ENCODE measurements at places on chromosomes 5 and 9. TPM values are rescaled to one million over a fixed set of nuclear protein-coding genes. Genes with fewer than 3 reads are reported as not detected.

The TSLP gene
- not detected for total RNA-seq

The ENC1 gene
- total RNA-seq: 56.9 TPM

The HTR4 gene
- not detected for total RNA-seq

The MYMK gene
- total RNA-seq: not detected

The FAM174A gene
- total RNA-seq: 16.9 TPM

The LAMC3 gene
- total RNA-seq: not detected

The PTAR1 gene
- 49.8 TPM for total RNA-seq

The ADAMTS2 gene
- total RNA-seq: 38.4 TPM

The FGF10 gene
- total RNA-seq: not detected

The DDX4 gene
- total RNA-seq: not detected

The TRIM14 gene
- 35.4 TPM for total RNA-seq

The PCDHB2 gene
- total RNA-seq: 8.2 TPM

The DPYSL3 gene
- total RNA-seq: 55.1 TPM

- H3K4me1 ChIP-seq: peaks cover 4% of the 10 kb centered on the region
- DNase-seq: no peak
- no peaks in the 10 kb centered on the region for H3K36me3 ChIP-seq
- H3K4me3 ChIP-seq: no peak overlapping the region
- H3K27me3 ChIP-seq: peaks cover 18% of the 10 kb centered on the region
These were observed 4.1 kb upstream of the SLC1A1 start for GRCh38 chr9:4486176-4486575.

- H3K27ac ChIP-seq: no peak overlapping the region
- no peak for DNase-seq
- H3K36me3 ChIP-seq: no peaks in the 10 kb centered on the region
- H3K4me3 ChIP-seq: no peak overlapping the region
These were observed 22.0 kb upstream of the ADRA1B start for GRCh38 chr5:159894149-159894720.

DNA sequence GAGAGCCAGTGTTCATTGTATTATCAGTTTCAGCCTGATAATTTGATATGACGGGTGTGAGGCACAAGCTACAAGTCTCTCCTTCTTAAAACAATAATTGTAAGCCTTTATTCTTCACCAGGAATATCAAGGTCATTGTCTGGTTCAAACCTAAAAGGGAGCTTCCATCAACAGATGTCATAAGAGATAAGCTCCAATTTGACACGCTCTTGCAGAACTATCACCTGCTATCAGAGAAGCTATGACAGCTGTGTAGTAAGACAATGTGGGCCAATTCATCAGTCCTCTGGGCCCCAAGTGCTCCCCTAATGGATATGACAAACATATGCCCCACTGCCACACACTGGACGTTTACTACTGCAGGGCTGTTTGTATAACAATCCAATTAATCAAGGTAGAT lies 1010.2 kb upstream of the DMAC1 start:
- H3K27me3 ChIP-seq: no peaks in the 10 kb centered on the region
- no peak overlapping the region for H3K4me3 ChIP-seq
- H3K36me3 ChIP-seq: no peaks in the 10 kb centered on the region
- no peak for DNase-seq

- H3K4me1 ChIP-seq: peaks cover 40% of the 10 kb centered on the region
- H3K27ac ChIP-seq: no peak overlapping the region
- DNase-seq: no peak
- no peaks in the 10 kb centered on the region for H3K36me3 ChIP-seq
- no peak overlapping the region for H3K4me3 ChIP-seq
These were observed 23.7 kb downstream of the SLC6A7 start for GRCh38 chr5:150213530-150213929.

- H3K4me3 ChIP-seq: no peak overlapping the region
- H3K4me1 ChIP-seq: peaks cover 51% of the 10 kb centered on the region
- H3K27ac ChIP-seq: no peak overlapping the region
- H3K36me3 ChIP-seq: no peaks in the 10 kb centered on the region
These were observed 129.3 kb upstream of the RAI14 start for GRCh38 chr5:34526682-34527305.

- H3K27ac ChIP-seq: no peak overlapping the region
- no peaks in the 10 kb centered on the region for H3K27me3 ChIP-seq
- peaks cover 5% of the 10 kb centered on the region for H3K36me3 ChIP-seq
- no peak overlapping the region for H3K4me3 ChIP-seq
- no peaks in the 10 kb centered on the region for H3K4me1 ChIP-seq
- DNase-seq: no peak
These were observed 142.1 kb upstream of the DHFR start for GRCh38 chr5:80796846-80797245.

GRCh38 chr9:70639853-70640814 lies 225.7 kb upstream of the KLF9 start:
- H3K4me3 ChIP-seq: no peak overlapping the region
- no peaks in the 10 kb centered on the region for H3K36me3 ChIP-seq
- H3K27ac ChIP-seq: no peak overlapping the region
- peaks cover 13% of the 10 kb centered on the region for H3K27me3 ChIP-seq

DNA sequence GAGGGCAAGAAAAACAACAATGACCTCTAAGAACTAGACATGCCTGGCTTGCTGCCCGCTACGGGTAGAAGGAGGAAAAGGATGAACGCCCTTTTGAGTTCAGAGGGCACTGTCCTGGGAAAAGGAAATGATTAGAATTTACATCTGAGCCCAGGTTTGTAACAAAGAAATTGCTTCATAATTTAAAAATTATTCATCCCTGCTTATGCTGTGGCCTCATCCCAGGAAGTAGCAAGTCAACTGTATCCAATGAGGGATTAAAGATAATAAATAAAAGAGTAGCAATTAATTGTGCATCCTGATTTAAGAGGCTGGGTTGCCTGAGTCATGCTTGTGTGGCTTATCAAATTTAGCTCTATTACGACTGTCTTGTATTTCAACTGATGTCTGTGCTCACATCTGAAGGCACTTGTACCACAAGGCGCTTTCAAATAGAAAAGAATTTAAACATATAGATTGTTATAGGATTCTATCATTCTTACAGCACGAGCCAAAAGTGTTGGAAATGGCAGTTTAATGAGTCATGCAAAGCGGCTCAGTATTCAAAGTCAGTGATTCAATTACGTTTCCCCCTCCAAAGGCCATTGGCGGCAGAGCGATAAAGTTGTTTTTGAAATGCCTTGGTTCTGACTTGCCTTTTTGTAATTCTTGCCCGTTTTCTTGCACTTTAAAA lies 40.0 kb upstream of the DMRT1 start:
- DNase-seq: peak; percentile 35
- peak overlapping the region; percentile 58 for H3K27ac ChIP-seq
- peaks cover 45% of the 10 kb centered on the region for H3K4me1 ChIP-seq
- no peaks in the 10 kb centered on the region for H3K27me3 ChIP-seq

DNA sequence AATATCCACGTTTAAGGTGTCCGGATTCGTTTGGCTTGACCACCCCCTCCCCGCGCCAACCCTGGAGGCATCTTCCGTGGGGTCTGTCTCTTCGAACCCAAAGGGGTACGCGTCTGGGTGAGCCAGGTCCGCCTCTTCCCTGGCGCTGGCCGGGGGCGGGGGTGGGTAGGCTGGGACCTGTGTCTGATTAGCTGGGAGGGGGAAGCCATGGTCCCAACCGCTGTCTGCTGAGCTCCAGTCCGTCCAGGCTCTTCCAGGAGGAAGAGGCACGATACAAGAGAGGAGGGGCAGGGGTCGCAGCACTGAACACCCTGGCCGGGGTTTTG lies at the start of gene LVRN:
Gene LVRN (plus strand): TSS at position 237 of the 326 bp plus-strand sequence. CDS start 143 bp downstream, outside the sequence.
- H3K36me3 ChIP-seq: no peaks in the 10 kb centered on the region
- no peak for DNase-seq
- peak within 1 kb of the TSS; percentile 81 for H3K4me3 ChIP-seq
- peaks cover 14% of the 10 kb centered on the region for H3K4me1 ChIP-seq
- H3K27ac ChIP-seq: peak within 1 kb of the TSS; percentile 28

GRCh38 chr5:145941448-145942130 lies 5.2 kb downstream of the SH3RF2 start:
- no peak overlapping the region for H3K4me3 ChIP-seq
- no peaks in the 10 kb centered on the region for H3K36me3 ChIP-seq
- H3K27ac ChIP-seq: no peak overlapping the region
- peak; percentile 38 for DNase-seq
- peaks cover 70% of the 10 kb centered on the region for H3K4me1 ChIP-seq

GRCh38 chr5:60323596-60323995 lies 376.4 kb downstream of the DEPDC1B start:
- no peak overlapping the region for H3K27ac ChIP-seq
- no peak for DNase-seq
- no peaks in the 10 kb centered on the region for H3K4me1 ChIP-seq
- peaks cover 5% of the 10 kb centered on the region for H3K27me3 ChIP-seq

GRCh38 chr5:17143335-17143734 lies 74.1 kb upstream of the BASP1 start:
- no peaks in the 10 kb centered on the region for H3K27me3 ChIP-seq
- H3K27ac ChIP-seq: peak overlapping the region; percentile 45
- no peak for DNase-seq
- peak overlapping the region; percentile 16 for H3K4me3 ChIP-seq
- peaks cover 11% of the 10 kb centered on the region for H3K36me3 ChIP-seq

GRCh38 chr5:108528655-108529054 lies 146.8 kb upstream of the FBXL17 start:
- no peak overlapping the region for H3K4me3 ChIP-seq
- H3K27ac ChIP-seq: no peak overlapping the region
- no peak for DNase-seq
- peaks cover 11% of the 10 kb centered on the region for H3K4me1 ChIP-seq
- H3K36me3 ChIP-seq: no peaks in the 10 kb centered on the region

DNA sequence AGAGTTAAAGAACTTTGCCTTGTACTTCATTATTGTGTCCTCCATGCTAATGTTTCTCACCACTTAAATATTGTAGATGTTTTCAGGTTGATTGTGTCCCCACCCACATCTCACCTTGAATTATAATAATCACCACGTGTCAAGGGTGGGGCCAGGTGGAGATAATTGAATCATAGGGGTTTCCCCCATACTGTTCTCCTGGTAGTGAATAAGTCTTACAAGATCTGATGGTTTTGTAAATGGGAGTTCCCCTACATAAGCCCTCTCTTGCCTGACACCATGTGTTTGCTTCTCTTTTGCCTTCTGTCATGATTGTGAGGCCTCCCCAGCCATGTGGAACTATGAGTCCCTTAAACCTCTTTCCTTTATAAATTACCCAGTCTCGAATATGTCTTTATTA lies 248.3 kb downstream of the FBXL7 start:
- no peaks in the 10 kb centered on the region for H3K4me1 ChIP-seq
- H3K27ac ChIP-seq: no peak overlapping the region
- H3K27me3 ChIP-seq: no peaks in the 10 kb centered on the region
- H3K36me3 ChIP-seq: peaks cover 7% of the 10 kb centered on the region
- DNase-seq: no peak
- no peak overlapping the region for H3K4me3 ChIP-seq

DNA sequence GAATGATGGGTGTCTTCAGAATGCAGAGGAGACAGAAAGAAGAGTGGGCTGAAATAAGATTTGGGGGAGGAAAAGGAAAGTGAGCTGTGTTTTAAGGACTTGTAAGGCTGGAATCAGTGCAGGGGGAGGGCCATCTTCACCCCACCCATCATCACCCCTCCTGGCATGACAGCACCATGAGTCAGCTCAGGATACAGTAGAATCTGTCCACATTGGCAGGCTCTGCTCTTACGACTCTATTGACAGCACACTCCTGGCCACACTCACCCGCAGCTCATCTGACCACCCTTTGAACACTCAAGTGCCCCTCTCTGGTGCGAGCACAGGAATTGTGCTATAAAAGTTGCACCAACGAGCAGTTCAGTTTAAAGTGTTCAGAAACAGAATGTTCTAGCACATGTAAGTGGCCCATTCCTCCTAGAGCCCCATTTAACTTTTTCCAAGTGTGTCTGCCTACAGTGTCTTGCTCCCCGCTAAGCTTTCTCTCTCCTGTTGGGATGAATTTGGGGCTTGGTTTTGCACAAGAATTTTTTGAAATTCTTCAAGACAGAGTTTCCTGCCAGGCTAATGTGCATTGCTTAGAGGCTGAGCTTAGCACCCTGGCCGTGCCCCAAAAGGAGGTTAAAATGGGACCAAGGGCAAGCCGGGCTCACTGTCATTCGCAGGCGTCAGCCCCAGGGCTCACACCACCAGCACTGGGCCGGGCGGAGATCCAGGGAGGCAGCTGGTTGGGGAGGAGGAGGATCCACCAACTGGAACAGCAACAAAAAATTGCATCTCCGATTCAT lies 12.0 kb downstream of the ADRA1B start:
- H3K27ac ChIP-seq: peak overlapping the region; percentile 70
- DNase-seq: peak; percentile 67

DNA sequence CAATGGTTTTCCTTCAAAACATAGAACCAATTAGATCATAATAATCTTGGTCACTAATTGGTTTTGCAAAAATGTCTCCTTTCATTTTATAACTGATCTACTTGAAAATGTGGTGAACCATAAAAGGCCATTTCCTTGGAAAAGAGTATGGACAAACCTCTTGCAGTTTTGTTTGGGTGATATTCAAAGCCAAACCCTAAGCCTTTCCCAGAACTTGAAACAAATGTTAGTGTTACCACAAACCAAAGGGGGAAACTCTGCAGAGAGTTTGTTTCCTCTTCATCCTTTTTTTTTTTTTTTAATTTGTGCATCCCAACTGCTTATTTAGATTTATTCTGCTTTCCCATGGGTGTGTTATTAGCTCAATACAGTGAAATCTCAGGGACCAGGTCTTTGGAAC lies 204.4 kb upstream of the ADAMTSL1 start:
- DNase-seq: no peak
- H3K27ac ChIP-seq: no peak overlapping the region
- peaks cover 15% of the 10 kb centered on the region for H3K4me1 ChIP-seq
- peaks cover 17% of the 10 kb centered on the region for H3K36me3 ChIP-seq
- no peak overlapping the region for H3K4me3 ChIP-seq

- H3K4me3 ChIP-seq: no peak overlapping the region
- peaks cover 13% of the 10 kb centered on the region for H3K36me3 ChIP-seq
- no peaks in the 10 kb centered on the region for H3K27me3 ChIP-seq
- no peak for DNase-seq
- H3K4me1 ChIP-seq: peaks cover 38% of the 10 kb centered on the region
- no peak overlapping the region for H3K27ac ChIP-seq
These were observed 5.0 kb upstream of the TMEM268 start for GRCh38 chr9:114606068-114606467.

DNA sequence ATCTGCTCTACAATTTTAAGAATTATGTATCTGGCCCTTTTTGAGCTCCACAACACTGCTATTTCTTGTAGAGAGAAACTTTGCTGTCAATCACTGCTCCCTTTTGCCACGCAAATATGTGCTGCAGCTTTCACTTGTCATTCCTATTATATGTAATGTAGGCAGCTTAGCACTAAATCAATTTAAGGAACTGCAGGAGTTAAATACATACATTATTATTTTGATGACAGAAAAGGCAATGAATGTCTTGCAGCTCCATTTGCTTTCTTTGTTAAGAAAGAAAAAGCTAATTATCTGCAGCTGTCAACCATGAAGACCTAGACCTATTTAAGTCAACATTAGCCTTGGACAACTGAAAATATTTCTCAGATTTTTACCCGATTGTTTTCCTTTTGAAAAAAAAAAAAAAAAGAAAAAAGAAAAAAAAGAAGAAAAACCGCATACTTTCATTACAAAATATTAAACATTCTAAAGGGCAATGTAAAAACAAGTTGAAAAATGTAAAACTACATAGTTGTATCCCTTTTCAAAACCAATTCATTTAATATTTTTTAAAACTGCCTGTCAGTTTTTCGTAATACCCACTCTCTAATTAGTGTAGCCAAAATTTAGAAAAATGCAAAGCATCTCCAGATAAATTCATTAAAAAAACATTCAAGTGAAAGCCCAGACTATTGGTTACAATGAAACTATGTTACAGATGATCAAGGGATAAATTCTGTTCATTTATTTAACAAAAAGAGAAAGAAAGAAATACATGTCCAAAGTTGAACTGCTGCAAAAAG lies 57.2 kb downstream of the RFX3 start:
- H3K4me3 ChIP-seq: no peak overlapping the region
- no peak for DNase-seq

- H3K36me3 ChIP-seq: no peaks in the 10 kb centered on the region
- no peak overlapping the region for H3K27ac ChIP-seq
- H3K4me1 ChIP-seq: no peaks in the 10 kb centered on the region
- no peak for DNase-seq
- H3K27me3 ChIP-seq: no peaks in the 10 kb centered on the region
These were observed 102.4 kb upstream of the PARP8 start for GRCh38 chr5:50564079-50564478.

Data from HFFc6 (cell line).